ENCODE measurements at places on chromosomes 12 and 14. TPM values are rescaled to one million over a fixed set of nuclear protein-coding genes. Genes with fewer than 3 reads are reported as not detected.

GRCh38 chr14:67833403-67833802 is 13.8 kb downstream of the RAD51B start:
- DNase-seq, result no peak

- no peak for DNase-seq
Measured at GRCh38 chr12:103773109-103773910, 67.7 kb downstream of the NT5DC3 start.

DNA sequence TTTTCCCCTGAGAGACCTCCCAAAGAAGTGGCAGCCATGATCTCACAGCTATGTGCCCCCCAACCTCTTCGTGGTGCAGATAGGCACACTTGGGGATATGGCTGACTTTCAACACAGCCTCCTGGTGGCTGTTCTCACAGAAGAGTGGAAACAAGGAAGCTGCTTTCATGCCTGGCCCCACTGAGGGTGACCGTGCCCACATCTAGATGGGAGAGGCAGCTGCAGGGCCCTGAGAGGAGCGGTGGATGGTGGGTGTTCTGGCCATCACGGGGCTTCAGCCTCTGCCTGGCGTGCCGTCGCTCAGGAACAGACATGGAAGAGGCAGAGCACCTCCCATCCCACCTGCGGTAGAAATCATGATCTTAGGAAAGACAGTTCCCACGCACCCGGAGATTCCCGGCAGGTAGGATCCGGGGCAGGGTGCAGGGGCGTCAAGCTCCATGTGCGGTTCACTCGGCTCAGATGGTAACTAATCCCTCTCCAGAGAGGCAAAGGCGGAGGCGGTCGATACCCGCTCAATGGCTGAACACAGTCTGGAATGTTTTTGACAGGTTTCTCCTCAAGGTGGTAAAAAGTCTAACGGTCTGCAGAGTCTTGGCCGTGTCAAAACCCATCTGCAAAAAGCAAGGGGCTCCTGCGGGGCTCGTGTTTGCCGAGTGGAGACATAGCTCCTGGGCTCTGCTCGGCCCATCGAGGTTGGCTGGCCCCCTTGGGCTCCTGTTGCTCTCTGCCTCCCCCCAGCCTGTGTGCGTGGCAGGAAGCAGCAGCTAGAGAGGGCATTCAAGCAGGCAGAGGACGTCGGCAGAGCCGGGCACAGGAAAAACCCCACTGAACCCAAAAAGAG is 225.2 kb upstream of the RTL1 start:
- no peak for DNase-seq

- no peak for DNase-seq
Measured at GRCh38 chr12:31485571-31485970, 105.4 kb downstream of the DENND5B start.

Gene RNASE2
- polyA plus RNA-seq, result 1.1 TPM

Gene TDRD9
- polyA plus RNA-seq, result 7.2 TPM

Gene MGST1
- 29.8 TPM for polyA plus RNA-seq

DNA sequence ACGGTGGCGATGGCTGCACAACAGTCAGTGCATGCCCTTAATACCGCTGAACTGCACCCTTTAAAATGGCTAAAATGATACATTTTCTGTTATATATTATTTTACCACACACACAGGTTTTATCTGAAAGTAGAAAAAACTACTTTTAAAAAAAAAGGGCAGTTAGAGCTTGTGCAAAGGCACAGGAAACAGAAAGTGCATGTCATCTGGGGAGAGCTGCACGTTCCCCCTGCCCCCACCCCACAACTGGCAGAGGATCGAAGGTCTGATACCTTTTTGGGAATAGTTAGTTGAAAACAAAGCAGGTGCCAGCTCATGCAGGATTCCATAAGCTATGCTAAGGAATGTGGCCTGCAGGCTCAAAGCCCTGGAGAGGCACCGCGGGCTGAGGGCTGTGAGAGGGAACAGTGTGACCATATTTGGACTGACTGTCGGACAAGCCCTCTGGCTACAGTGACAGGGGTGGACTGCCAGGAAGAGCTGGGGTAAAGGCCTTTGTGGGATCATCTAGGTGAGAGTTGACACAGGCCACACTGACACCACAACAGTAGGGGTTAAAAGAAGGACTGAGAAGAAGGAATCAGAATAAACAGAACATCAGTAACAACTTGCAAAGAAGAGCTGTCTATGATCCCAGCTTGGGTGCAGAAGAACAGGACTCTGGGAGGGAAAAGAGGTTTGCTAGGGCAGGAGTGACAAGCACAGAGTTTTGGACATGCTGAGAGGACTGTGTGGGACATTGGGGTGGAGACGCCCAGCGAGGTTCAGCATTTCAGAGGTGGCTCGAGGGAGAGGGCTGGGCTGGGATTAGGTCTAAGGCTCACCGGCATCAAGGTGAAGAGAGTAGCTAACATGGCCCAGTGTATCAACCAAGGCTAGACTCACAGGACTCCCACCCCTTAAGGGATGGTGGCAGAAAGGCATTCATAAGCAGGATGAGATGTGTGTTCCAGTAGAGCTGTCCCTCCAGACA is 54.6 kb downstream of the ACTN1 start:
- DNase-seq, result no peak

Gene MYO1H
- polyA plus RNA-seq, result 1.7 TPM

- no peak for DNase-seq
Measured at GRCh38 chr14:31952573-31952972, 124.5 kb upstream of the ARHGAP5 start.

GRCh38 chr14:48937541-48938195 is 648.5 kb downstream of the RPS29 start:
- DNase-seq, result no peak

DNA sequence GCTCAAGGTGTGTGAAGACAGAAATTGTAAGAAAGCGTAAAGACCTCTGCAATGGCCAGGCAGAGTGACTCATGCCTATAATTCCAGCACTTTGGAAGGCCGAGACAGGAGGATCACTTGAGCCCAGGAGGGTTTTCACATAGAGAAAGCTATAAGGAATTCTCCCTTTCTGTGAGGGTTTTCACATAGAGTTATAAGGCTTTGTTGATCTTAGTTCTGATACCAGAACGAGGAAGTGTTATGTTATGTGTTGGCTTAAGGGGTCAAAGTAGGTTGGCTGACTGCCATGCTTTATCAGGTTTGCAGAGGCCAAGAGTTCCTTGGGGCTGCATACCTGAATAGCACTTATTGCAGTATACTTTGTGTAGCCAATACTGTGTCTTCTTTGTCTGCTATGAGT is 139.1 kb downstream of the ERC1 start:
- peak; percentile 6 for DNase-seq

Gene GLIPR1L2
- 2.6 TPM for polyA plus RNA-seq

- DNase-seq, result no peak
Measured at GRCh38 chr14:103086771-103087342, 2.8 kb downstream of the LBHD2 start.

- no peak for DNase-seq
Measured at GRCh38 chr12:68378872-68379606, 46.9 kb upstream of the MDM1 start.

DNA sequence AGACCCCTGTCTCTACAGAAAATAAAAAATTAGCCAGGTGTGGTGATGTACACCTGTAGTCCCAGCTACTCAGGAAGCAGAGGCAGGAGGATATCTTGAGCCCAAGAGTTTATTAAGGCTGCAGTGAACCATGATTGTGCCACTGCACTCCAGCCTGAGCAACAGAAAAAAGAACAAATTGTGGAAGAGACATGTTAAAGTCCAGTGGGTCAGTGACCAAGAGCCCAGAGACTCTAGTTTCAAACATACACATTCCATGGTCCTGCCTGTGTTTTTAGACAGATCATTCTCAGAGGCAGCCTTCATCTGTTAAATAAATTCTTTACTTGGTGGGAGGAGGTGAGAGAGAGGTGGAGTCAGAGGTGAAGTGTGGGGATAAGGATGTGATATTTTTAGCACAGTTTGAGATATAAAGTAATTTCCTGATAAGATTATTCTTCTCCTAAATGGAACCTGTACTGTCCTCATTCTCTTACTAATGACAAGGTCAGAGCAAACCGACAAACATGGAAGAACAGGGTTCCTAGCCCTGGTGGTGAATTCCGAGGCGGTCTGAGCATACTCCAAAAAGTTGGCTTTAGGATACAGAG is 48.7 kb downstream of the RASSF3 start:
- DNase-seq, result no peak

DNA sequence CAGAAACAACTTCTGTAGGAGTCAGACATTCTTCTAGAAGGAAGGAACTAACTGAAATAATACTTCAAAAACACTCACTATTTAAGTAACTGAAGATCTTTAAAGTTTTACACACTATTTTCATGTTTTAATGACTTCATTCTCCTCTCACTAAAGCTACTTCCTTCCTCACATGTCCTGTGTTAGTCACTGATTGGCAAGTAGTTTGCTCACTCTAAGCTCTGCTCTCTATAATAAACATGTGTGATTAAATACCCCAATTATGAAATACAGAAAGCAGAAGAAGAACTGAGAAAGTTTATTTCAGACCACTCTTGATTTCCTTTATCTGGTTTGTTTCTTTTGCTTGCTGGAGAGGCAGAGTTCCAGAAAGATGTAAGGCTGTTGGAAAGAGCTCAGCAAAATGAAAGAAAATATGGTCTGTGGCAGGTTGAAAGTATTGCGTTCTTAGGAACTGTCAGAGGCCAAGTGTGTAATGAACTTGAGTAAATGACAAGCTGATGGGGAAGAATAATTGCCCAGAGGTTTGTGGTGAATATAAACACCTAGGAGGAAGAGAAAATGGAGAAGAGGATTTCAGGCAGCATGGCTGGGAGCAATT is 522.0 kb upstream of the SEL1L start:
- no peak for DNase-seq

Gene RNF41
- 45.4 TPM for polyA plus RNA-seq

DNA sequence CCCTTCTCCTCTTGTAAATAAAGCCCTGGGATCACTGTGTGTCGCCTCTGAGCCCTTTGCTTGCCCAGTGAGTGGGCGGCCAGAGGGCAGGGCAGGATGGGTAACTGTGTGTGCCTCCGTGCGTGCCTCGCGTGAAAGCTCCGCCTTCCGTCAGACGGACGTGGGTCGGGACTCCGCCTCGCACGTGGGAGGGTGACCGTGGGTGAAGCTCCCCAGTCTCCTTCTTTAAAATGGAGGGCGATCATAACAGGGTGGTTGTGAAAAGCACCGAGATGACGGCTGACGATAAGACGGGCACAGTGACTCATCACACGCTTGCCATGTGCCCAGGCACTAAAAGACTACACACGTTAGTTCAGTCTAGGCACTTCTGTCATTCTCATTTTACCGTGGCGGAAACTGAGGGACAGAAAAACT is 9.2 kb downstream of the PHB2 start:
- no peak for DNase-seq

DNA sequence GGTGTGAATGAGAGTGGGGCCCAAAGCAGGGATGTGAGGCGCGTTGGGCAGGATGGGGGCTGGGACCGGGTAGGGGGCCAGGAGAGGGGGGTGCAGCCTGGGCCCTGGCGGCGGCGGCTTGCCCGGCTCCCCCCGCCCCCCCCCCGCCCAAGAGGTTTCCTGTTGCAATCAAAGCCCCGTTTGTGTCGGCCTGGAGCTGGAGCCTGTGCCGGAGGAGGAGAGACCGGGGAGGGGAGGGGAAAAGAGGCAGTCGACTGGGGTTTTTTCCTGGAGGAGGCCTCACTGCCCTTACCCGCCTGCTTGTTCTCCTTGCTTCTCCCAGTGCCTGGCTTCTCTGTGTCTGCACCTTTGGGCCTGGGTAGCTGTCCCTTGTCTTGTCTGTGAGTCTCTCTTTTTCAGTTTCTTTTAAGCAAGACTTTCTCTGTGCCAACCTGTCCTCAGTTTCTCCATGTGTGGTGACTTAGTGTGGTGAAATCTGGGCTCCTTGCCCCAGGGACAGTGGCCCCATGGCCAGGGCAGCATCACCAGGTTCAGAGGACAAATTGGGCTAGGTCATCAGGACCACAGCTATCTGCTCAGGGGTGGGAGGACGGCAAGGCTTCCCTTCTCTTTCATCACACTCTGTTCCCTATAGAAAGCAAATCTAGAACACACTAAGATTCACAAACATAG is 8.5 kb downstream of the RARG start:
- no peak for DNase-seq

DNA sequence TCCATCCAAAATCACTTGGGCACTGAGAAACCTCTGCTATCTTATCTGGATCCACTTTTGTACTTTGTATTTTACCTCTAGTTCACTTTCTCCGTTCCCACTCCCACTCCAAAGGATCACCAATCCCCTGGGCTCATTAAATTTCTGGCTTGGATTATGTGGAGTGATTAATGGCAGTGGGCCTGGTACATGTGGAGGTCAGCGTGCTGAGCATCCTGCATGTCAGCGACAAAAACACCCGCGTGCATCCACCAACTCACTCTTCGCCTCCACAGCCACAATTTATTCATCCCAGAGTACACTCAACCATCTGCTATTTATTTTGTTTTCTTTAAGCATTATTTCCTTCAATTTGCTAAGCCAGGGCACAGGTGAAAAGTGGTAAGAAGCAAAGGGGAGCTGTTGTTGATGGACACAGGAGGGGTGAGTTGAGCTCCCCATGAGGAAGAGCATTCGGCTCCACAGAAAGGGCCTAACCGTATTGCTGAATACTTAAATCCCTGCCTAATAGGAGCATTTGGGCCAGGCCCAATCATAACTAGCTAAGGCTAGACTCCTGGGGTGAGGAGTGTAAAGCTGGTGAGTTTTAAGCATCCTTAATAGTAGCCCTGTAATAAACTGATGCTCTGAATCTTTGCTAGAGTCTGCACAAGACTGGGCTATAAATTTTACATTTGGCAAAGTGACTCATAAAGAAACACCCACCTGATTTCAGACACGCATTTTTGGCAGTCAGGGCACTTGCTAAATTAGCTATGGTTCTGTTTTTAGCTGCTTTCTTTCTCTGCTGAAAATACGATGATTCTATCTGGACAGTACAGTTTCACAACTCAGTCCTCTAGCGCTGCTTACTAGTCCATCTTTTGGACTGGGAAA is 137.8 kb downstream of the SLC25A21 start:
- DNase-seq, result no peak

DNA sequence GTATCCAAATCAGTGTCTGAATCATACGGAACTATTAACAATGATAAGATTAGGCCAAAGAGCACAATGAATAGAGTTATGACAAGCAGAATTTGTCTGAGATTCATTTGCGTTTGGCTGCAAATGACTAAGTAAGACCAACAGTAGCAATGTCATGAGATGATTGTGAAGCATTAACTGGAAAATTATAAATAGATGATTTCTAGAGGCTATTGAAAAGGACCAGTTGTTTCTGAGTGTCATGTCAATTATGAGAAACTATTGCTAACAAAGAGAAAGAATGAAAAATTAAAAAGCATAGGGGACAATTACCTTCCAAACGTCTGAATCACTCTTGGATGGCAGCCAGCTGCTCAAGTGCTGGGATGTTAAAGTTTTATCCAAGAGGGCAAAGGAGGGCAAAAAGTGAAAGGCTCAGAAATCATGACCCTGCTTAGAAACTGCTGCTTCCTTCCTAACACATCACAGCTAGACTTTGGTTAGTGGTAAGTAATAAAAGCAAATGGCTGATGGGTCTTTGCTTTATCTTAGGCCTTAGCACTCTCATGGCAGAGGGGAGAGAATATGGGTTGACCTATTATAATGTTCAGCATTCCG is 89.0 kb downstream of the AKAP6 start:
- DNase-seq, result no peak

GRCh38 chr12:131105736-131106348 is 152.1 kb downstream of the ADGRD1 start:
- DNase-seq, result no peak

- no peak for DNase-seq
Measured at GRCh38 chr14:56894591-56894991, 84.3 kb upstream of the OTX2 start.

Gene RPGRIP1
- 0.58 TPM for polyA plus RNA-seq

Gene C12orf56
- polyA plus RNA-seq, result 2.2 TPM

GRCh38 chr12:24173067-24173466 is 223.6 kb upstream of the SOX5 start:
- DNase-seq, result no peak
